CD4-positive, alpha-beta T cell treated with Interleukin-4 for 4 hours (primary cell): ENCODE measurements at places on chromosomes 4 and X.

DNA sequence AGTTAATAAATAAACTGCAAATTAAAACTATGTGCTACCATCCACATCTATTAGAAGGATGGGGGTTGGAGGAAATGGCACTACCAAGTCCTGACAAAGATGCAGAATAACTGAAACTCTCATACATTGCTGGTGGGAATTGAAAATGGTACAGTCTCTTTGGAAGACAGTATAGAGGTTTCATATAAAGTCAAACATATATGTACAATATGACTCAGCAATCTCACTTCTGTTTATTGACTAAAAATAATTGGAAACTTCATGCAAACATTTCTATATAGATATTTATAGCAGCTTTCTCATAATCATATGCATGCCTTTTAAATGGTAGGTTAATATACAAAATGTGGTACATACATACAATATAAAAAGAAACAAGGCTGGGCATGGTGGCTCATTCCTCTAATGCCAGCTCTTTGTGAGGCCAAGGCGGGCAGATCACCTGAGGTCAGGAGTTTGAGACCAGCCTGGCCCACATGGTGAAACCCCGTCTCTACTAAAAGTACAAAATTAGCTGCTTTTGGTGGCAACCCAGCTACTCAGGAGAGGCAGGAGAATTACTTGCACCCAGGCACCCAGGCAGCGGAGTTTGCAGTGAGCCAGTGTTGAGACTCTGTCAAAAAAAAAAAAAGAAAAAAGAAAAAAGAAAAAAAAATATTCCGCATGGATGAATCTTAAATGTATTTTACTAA is 225.0 kb upstream of the CXXC4 start:
- DNase-seq: no peak

DNA sequence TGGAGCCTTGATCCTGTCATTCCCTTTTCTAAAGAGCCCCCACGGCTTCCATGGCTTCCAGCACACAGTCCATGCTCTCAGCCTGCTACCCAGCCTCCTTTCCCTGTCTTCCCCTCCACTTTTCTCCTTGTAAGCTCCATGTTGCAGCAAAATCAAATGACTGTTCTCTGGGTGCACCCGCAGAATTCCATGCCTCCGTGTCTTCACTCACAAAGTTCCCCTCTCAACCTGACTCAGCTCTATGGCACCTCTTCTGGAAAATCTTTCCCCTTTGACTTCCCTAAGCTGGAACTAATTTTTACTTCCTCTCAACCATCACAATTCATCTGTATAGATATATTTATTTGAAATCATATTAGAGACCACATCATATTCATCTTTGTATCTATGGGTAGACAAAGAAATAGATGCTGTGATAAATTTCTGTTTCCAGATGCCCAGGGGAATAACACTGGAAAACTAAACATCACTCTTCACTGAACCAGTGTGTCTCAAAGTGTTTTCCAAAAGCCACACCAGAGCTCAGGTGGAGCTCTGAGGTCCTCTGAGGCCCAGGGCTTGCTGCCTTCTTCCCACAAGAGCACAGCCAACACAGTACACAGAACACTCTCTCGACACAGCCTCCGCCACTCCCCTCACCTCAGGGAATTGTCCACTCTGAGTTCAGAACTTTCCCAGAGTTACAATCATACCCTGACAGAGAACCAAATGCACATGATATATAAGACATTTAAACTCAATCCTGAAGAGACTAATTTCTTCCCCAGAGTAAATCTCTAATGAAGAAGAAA is 3.3 kb downstream of the SETD7 start:
- DNase-seq: no peak

- no peak for DNase-seq
Measured at GRCh38 chrX:15274946-15275345, 5.1 kb upstream of the ASB9 start.

DNA sequence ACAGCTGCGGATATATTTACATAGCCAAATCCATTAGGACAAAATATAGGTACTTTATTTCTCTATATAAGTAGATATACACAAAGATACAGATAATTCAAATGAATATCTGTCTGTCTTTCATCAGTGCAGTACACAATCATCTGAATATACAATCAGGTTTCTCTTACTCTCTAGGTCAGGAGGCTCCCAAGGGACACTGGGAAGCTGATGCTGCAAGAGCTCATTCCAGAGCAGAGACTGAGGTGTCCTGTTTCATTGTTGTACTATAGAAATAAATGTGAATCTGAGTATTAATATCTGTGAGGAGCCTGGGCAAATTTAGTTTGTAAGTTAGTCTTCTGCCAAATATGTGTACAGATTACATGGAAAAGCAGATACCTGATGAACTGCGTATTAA is 4.2 kb downstream of the TLL1 start:
- DNase-seq: no peak

GRCh38 chr4:129429581-129430320 is 333.8 kb downstream of the C4orf33 start:
- DNase-seq: no peak

DNA sequence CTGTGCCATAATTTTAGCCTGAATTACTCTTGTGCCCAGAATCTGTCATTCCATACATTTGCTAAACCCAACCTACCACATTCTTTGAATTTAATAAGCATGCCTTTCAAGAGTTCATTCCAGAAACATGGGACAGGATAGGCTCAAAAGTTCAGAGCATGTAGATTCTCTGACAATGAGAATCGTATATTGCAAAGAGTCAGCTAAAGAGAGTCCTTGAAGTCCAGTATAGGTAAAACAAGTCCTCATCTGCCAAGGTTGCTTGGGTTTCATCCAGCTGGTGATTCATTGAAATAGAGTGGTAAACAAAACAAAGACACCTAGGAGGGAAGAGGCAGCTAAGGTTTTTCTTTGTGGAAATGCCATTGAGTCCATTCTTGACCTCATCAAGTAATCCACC is 249.3 kb upstream of the DIPK2B start:
- no peak for DNase-seq

- DNase-seq: no peak
Measured at GRCh38 chr4:133320576-133321170, 171.6 kb downstream of the PCDH10 start.

DNA sequence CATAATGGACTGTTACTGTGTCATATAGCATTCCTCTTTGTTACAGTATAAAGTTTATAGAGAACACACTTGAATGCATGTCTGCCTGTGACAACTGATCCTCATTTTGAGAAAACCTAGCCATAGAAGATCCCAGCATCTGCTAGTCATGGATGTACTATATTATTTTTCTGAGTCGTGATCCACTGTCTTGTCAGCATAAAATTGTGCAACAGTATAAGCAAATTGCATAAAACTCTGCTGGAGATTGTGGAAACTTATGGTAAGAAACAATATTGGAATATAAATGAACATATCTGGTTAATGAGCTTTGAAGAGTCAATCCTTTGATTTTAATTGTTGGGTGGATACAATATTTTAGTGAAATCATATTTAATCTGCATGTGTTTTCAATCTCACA is 3.6 kb downstream of the NEIL3 start:
- DNase-seq: no peak

DNA sequence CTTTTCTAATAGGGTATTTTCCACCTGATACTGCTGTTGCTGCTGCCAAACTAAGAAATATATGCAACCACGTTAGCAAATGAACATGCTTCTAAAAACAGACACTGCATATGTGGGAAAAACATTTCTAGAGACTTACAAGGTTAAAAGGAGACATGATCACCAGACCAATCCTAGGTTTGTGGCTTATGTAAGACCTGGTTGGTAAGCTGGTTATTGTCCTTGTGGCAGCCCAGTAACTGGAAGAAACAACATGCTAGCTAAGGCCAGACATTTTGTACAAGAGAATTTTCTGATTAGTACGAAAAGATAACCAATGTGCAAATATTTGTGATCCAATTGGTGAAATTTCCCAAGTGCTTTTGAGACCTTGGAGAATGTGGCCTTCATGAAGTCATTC is 112.0 kb downstream of the AFF2 start:
- DNase-seq: no peak

DNA sequence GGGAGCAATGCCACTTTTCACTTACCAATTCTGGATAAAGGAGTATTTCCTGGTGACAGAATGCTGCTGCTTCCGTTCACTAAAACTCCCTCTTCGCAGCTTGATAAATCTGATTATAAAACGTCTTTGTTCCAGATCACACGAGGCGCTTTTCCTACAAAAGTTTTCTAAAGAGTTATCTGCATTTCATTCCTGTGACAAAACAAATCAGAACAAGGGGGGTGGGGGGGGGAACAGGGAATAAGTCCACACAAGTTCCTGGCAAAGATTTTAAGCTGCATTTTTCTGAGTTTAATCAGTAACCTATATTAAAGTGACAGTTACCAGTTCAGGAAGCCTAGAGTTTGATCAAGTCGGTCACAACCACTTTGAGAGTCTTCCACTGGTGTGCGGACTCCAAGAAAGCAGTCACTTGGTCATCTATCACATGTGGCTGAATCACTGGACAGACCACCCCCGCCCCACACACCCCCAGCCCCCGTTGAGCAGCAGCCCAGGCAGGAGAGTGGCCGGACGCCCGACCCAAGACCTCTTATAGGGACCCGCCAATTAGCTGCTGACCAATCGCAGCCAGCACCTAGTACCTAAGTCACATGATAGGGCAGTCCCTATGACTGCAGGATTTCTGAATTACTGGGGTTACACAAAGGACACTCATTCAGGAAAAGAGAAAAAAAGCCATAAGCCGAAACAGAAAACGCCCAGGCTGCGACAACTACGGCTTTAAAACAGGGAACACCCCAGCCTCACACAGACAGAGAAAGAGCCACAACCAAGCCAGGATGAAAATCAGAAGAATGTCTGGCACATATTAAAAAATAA is 569.3 kb upstream of the DIPK2B start:
- DNase-seq: peak; percentile 61

DNA sequence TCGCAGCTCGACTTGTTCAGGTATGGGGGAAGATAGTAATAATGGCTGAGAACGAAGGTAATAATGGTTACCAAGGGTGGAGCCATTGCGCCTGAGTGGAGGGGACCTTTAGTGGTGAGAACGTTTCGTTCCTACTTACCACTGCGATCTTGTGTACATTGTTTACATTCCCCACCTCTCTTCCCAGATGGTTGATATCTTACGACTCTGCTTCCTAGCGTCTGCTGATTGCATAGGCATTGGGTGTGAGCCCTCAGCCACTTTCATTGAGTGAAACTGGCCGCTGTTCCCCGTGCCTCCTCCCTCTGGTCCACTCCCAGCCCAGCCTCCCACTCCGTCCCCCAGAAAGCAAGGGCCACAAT is 850 bp downstream of the IGBP1 start:
- no peak for DNase-seq

DNA sequence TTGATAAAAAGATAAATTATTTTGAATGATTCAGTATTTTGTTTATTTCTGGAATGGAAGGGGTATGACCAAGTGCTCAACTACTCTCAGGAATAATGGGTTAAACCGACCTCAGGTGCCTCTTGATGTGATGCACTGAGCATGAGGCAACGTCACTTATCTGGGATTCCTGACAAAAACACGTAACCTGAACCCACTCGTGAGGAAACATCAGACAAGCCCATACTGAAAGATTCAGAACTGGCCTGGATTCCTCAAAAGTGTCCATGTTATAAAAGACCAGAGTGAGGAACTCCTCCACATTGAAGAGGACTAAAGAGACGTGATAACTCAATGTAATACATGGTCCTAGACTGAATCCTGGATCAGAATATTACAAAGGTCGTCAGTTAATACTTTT is 144.0 kb downstream of the FNIP2 start:
- DNase-seq: no peak

GRCh38 chr4:79292008-79292407 is 33.9 kb downstream of the NAA11 start:
- DNase-seq: no peak

DNA sequence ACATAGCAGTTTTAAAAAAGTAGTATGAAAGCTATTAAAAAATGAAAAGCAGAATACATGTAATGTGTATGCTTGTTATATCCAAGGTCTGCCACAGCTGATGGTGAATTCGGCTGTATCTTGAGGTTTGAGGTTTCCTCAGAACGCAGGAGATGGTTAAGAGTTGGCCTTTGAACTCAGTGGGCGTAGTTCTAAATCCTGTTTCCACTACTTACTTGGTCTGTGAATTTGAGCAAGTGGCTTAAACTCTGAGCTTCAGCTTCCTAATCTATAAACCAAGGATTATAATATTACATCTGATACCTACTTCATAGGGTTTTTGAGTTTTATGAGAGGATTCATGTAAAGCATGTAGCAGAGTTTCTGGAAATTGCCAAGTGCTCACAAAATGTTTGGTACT is 125.2 kb downstream of the STIM2 start:
- peak; percentile 65 for DNase-seq

GRCh38 chrX:130909469-130910136 is 6.6 kb upstream of the ENOX2 start:
- DNase-seq: no peak

- DNase-seq: no peak
Measured at GRCh38 chr4:175773566-175773965, 38.5 kb downstream of the GPM6A start.

DNA sequence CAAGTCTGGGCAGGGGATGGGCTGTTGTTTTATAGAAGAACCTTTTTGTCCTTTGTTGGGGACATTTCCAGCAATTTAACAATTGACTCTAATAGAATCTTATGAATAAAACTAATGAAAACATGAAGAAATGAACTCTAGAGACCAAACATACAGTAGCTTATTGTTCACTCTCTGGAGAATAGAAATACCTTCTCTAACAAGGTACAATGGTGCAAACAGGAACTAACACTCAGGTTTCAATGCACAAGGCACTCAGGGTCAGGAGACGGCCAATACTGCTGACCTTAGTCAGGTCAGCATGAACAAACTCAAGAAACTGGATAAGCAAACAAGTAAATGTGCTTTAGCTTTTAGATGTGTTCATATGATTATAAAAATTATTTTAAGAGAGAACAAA is 39.6 kb upstream of the FBXW7 start:
- DNase-seq: no peak
